Pons (tissue), 1 donor: ENCODE measurements at places on chromosomes 1 and 21.
A peak's percentile ranks its signal among the peaks of the same experiment; 100 is the strongest.

DNA sequence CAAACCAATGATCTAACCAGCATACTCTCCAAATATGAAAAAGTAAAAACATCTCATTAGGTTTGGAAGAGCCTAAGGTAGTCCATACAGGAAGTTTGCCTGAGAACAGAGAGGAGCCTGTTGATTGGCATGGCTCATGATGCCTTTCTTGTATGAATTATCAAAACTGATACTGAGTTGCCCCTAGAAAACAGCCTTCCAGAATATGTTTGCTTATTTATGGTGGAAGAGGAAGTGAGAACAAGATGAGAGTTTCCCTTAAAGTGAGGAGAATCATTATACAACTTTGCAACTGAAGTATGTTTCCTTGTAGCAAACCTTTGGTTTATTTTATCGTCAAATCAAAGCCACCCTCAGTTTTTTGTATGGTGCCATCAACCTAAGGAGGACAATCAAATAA is 23.8 kb upstream of the KIAA1614 start:
- DNase-seq = no peak

DNA sequence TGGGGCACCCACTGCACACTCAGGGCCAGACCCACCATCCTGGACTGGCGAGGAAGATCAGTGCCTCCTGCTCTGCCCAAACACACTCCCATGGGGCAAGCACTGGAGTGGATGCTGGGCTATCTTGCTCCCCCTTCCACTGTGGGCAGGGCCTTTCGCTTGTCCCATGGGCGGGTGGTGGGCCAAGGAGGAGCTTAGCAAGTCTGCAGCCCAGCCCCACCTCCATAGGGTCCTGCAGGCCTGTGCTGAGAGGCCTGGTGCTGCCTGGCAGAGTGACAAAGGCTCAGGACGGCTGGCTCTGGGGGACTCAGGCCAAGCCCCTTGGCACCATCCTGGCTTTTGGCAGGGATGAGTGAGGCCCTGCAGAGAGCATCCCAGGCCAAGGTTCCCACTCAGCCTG is 89.4 kb downstream of the PTPRU start:
- no peak for DNase-seq

GRCh38 chr1:26419494-26419893 is 8.9 kb downstream of the LIN28A start:
- DNase-seq = no peak

DNA sequence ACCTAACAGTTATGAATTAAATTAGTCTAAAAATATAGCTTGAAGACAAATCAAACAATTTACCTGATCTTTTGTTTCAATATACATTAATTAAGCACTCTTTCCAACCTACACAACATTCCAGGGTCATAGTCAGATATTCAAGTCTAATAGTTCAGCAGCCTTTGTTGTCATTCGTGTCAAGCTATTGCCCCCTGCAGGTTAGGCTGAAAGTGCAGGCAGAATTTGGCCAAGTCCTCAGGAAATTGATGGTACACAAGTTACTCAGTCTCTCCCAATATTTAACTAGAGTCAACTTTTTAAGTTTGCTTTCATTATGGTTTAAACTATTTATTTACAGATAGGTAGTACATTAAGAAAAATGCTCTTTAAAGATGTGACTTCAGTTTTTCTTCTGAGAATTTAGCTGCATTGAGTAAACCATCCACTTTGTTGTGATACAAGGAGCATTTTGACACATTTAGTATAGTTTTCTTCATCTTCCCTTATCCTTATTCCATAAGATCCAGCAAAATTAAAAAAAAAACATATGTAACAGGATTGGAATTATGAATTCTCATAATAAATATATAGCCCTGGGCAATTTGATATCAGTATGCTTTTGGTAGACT is 130.3 kb upstream of the DPYD start:
- DNase-seq = peak; percentile 93

GRCh38 chr1:203036537-203036936 is 10.2 kb downstream of the PPFIA4 start:
- DNase-seq = no peak
